ENCODE measurements at places on chromosomes 3 and 15.

GRCh38 chr3:179797192-179797591 lies 144.4 kb downstream of the USP13 start:
- no peak for DNase-seq

GRCh38 chr3:23740517-23740965 lies 65.2 kb upstream of the UBE2E1 start:
- DNase-seq, result no peak

GRCh38 chr15:67002368-67002767 lies 63.0 kb upstream of the SMAD3 start:
- no peak for DNase-seq

- no peak for DNase-seq
These were observed 277.6 kb upstream of the STT3B start for GRCh38 chr3:31255007-31255581.

DNA sequence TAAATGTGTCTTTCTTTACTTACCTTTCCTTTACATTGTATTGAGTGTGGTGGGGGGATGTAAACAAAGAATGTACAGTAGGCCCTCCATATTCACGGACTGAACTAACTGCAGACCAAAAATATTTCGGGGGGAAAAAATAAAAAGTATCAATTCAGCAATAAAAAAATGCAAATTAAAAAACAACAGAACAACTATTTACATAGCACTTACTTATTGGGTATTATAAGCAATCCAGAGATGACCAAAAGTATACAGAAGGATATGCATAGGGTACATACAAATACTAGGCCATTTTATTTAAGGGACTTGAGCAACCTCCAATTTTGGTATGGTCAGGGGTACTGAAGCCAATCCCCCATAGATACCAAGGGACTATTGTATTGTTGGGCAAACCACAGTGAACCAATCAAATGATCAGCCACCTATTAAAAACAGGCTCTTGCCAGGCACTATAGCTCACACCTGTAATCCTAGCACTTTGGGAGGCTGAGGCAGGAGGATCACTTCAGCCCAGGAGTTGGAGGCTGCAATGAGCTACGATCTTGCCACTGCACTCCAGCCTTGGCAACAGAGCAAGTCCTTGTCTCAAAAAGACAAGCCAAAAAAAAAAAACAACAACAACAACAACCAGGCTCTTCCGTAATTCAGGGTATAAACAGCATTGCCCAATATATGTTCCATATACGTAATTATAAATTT lies 1.8 kb downstream of the VPS13C start:
- no peak for DNase-seq

GRCh38 chr3:31934866-31935265 lies 46.2 kb downstream of the OSBPL10 start:
- DNase-seq, result no peak
